ENCODE measurements at places on chromosomes 11 and 22. TPM values are rescaled to one million over a fixed set of nuclear protein-coding genes. Genes with fewer than 3 reads are reported as not detected.

SYCE3 gene
- total RNA-seq: not detected

INS gene
- not detected for total RNA-seq

RBM4 gene
- 108 TPM for total RNA-seq

SNX32 gene
- total RNA-seq: 1.6 TPM

CENPM gene
- total RNA-seq: 63.1 TPM

C1QTNF5 gene
- not detected for total RNA-seq

RTL10 gene
- 17.4 TPM for total RNA-seq

ZNF408 gene
- total RNA-seq: 9.2 TPM

ACTN3 gene
- not detected for total RNA-seq

CRYBB3 gene
- total RNA-seq: not detected

MS4A6A gene
- total RNA-seq: not detected

FGF4 gene
- not detected for total RNA-seq

SMPD1 gene
- 11.2 TPM for total RNA-seq

NXPE2 gene
- not detected for total RNA-seq

NXPE1 gene
- total RNA-seq: not detected

BCO2 gene
- 1.4 TPM for total RNA-seq

DEUP1 gene
- not detected for total RNA-seq

NDUFV1 gene
- 317 TPM for total RNA-seq

DGAT2 gene
- total RNA-seq: 1.7 TPM

UBQLN3 gene
- total RNA-seq: not detected

Measured in activated CD8-positive, alpha-beta T cell treated with anti-CD3 and anti-CD28 coated beads for 36 hours (primary cell).